Urinary bladder (tissue), 4 donors: ENCODE measurements at places on chromosomes 7 and 10. TPM values are rescaled to one million over a fixed set of nuclear protein-coding genes. Genes with fewer than 3 reads are reported as not detected.

DNA sequence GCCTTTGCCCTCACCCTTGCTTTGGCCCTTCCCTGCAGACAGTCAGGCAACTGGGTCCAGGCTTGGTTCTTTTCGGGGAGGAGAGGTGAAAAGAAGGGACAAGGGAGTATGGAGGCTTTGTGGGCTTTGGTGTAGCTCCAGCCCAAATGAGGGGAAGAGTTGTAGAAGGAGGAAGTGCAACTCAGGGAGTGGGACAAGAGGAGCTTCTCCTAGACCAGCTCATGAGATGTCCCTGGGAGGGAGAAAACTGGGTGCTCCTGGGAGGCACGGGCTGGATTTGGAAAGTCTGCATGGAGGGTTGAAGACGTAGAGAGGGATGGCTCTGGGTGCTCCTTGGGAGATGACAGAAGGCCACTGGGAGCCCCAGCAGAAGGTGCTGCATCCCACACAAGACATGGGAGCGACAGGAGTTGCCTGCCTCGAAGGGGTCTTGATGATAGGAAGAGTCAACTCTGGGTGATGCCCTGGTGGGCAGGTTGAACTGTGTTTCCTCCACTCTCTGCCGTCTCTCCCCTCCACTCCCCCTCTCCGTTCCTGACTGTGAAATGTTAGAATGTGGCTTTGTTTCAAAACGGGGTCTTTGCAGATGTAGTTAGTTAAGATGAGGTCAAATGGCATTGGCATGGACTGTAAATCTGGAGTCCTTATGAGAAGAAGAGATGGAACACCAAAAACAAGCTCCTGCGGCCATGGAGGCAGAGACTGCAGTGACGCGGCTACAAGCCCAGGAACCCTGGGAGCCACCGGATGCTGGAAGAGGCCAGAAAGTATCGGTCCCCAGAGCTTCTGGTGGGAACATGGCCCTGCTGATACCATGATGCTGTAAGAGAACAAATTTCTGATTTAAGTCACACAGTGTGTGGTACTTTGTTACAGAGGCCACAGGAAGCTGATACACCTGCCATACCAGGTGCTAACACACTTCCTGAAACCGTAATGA is 298.5 kb downstream of the GLRX3 start:
- DNase-seq = no peak

GRCh38 chr10:11180228-11180627 is 162.6 kb downstream of the CELF2 start:
- DNase-seq = no peak

DNA sequence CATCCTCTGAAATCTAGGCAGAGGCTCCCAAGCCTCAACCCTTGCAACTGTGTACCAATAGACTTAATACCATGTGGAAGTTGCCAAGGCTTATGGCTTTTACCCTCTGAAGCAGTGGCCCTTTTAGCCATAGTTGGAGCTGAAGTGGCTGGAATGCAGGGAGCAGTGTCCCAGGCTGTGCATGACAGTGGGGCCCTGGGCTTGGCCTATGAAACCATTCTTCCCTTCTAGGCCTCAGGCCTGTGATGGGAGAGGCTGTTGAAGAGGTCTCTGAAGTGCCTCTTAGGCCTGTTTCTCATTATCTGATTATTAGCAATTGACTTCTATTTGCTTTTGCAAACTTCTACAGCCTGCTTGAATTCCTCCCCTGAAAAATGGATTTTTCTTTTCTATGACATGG is 612.7 kb upstream of the ZWINT start:
- no peak for DNase-seq

GRM3 gene
- total RNA-seq = 0.21 TPM

- no peak for DNase-seq
Observed at GRCh38 chr7:40866601-40867000, 731.8 kb downstream of the SUGCT start.

- no peak for DNase-seq
Observed at GRCh38 chr7:131556909-131557651, 652 bp upstream of the PODXL start.

ADCYAP1R1 gene
- total RNA-seq = 4.5 TPM

GRCh38 chr7:92598310-92598981 is 8.3 kb upstream of the FAM133B start:
- DNase-seq = no peak

DNA sequence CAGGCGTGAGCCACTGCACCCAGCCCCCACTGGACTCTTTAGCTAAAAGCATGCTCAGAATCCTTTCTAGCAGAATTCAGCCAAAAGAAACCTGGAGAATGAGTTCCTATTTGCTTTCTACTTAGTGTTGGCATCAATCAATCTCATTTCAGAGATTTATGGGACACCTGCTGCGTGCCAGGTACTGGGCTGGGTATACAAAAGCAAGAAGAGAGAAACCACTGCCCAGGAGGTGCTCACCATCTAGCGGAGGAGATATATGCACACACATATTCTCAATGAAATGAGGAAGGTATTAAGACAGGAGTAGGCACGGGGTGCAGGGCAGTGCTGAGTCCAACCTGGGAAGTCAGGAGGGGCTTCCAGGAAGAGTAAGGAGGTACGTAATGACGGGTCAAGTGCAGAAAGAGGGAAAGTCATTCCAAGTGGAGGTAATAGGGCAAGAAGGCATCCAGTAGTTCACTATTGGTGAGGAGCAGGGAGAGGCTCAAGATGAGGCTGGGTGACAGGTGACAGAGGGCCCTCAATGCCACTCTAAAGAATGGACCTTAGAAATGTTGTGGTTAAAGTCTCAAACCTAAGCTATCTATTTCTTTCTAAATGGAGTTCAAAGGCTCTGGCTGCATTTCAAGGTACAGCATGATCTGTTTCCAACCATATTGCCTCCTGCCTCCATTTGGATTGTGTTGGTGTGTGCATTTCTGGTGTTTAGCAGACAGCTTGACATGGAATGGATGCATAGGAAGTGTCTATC is 22.1 kb downstream of the ABLIM1 start:
- no peak for DNase-seq

DNA sequence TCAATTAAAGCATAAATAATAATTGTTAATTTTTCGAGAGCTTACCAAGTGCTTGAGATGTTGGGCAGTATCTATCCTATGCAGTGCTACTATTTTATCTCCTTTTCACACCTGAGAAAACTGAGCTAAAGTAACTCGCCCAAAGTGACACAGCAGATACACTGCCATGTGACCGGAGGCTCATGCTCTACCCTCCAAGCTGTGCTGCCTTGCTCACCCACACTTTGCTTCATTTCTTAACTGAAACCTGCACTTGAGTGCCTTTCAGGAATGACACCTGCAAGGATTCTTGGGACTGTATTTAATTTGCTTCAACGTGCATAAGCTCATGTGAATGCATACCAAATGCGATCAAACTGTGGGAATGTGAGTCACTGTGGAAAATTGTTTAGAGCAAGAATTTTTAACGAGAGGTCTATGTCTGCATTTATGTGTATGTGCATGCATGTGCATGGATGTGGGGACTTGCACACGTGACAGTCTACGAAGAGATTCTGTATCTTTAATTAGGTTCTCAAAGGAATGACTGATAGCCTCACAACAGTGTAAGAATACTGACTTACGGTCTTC is 119.2 kb downstream of the ADCYAP1R1 start:
- DNase-seq = no peak
